IMR-90 (cell line): ENCODE measurements at places on chromosomes 16 and 17. TPM values are rescaled to one million over a fixed set of nuclear protein-coding genes. Genes with fewer than 3 reads are reported as not detected.

- DNase-seq: peak; percentile 34
Measured at GRCh38 chr17:63841350-63842172, 924 bp downstream of the SMARCD2 start.

DNA sequence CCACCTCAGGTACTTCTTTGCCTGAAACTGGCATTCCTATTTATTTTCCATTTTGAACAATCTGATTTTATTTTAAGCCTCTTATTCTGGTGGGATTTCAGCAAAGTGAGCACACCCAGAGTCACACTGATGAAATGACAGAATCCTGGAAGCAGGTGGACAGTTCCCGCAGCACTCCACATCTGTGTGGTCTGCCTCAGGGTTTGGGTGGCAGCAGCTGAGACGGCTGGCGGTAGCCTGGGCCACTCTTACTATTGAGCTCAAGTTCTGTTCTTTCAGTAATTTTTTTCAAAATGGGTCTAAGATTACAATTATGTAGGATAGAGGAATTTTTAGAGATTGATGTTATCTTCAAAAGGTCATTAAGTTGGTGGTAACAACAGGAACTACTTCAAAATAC is 32.5 kb upstream of the ENDOV start:
- no peak for DNase-seq

- DNase-seq: peak; percentile 49
Measured at GRCh38 chr17:67602974-67603373, 114.8 kb upstream of the NOL11 start.

DNA sequence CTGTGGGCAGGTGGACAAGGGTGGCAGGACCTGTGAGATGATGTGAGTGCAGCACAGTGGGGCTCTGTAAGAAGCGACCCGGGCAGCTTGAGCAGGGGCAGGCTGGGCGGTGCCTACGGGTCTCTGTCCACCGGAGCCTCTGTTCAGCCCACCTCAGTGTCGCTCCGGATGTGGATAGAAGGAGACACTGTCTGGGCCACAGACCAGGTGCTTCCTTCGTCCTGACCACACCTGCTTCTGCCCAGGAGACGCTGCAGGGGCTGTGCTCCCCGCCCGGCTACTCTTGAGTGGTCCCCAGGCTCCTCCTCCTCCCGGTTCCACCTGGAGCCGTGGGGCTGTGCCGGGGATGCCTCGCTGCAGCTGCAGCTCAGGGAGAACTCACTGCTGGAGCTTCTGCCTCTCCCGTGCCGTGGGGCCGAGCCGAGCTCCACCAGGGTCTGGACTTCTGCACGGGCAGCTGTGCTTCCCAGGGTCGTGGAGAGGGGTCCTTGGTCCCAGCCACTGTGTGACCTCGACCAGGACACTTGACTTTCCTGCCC is 21.5 kb downstream of the METRNL start:
- no peak for DNase-seq

DNA sequence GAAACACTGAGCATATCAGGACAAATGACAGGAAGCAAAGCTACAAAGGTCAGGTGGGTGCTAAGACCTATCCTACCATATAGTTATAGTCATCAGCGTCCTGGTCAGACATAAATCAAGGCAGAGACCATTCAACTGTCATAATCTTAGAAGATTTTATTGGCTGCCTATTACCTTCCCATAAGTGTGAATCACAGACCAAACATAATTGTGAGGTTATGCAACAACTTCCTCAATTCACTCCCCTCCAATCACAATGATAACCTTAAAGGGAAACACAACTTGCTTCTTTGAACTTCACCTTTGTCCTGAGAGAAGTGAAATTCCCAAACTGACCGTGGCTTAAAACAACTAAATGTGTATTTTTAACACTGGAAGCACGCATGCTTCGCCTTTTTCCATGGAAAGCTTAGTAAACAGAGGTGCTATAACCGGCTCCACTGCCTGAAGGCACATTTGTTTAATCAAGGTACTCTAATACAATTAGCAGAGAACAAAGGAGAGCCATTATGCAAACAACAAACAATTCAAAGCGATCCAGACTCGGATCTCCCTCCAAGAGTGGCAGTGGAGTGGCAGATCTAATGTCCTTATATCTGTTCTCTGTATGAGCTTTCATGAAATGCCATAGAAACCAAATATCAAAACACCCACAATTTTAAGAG is 84.9 kb downstream of the TMEM114 start:
- DNase-seq: no peak

GRCh38 chr16:15847611-15848175 is 9.1 kb downstream of the MYH11 start:
- no peak for DNase-seq

- no peak for DNase-seq
Measured at GRCh38 chr16:56237451-56237930, 46.2 kb downstream of the GNAO1 start.

DNA sequence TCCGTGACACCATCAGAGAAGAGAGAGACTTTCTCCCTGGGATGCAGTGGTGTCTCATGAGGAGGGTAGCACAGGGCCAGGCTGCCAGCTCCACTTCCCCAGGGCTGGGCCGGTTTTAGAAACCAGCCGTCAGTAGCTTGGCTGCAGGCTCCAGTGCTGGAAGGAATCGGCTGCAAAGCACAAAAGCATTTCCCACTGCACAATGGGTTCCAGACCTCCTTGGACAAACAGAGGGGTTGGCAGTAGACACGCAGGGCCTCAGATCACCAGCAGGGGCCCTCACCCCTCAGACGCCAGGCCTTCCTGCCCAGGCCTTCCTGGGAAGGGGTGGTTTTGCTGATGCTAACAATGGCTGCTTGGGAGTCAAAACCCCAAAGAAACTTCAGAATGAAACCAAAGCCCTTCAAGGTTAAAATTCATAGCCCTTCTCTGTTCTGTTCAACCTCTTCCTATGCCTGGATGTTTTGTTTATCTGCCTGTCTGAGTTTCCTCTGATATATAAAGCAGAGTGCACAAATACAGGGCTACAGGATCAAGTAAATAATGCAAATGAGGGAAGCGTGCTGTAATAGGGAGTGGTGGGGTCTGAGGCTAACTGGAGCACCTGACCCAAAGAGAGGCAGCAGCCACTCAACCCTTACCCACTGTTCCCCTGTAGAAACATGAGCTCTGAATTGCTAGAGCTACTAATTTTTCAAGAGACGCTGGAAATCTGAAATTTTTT is 26.2 kb downstream of the TEKT5 start:
- DNase-seq: peak; percentile 10

DNA sequence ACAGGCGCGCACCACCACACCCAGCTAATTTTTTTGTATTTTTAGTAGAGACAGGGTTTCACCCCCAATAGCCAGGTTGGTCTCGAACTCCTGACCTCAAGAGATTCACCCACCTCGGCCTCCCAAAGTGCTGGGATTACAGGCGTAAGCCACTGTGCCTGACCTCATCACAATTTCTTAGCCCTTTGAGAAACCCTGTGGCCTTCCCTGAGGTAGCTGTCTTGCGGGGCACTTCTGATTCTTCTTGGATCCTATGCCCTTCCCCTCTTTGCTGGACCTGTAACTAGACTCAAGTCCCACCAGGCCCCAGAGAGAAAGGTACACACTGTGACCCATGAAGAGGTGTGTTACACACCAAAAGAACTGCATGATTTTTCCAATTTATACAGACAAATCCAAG is 13.5 kb upstream of the CETP start:
- DNase-seq: no peak

DNA sequence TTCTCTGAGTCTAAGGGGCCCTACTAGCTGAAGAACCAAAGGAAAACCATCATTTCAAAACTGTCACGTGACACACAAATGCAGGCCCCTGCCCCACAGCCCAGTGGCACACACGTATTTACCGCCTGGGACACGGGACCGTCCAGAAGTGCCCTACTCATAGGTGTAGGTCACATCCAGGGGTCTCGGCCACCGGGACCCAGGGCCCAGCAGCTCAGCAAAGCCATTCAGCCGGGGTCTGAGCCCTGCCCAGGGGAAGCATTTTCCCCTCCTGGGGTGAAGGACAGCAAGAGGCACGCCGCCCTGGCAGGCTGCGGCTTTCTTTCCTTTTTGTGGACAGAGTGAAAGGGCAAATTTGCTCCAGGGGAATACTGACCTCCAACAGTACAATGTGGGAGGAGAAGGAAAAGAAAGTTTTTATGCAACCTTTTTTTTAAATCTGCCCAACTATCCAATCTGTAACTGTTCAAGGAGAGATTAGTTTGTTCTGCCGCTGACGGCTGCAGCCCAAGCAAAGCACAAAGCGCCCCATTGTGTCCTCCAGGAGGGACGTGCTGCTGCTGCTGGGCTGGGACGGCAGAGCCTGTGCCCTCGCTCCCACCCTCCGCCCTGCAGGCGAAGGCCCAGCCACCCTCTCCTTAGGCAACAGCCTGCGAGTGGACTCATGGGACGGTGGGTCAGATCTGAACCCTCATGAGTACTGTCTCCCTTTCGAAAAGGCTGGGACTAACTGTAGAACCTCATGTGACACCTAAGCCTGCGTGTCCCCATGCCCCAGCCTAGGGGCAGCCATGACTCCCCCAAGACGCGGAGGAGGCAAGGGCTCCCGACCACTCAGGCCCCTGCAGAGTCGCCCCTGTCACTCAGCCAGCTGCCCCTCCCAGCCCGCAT is 21.3 kb downstream of the SLC7A5 start:
- DNase-seq: no peak

GRCh38 chr17:68771867-68772515 is 170.8 kb upstream of the FAM20A start:
- DNase-seq: peak; percentile 75

DNA sequence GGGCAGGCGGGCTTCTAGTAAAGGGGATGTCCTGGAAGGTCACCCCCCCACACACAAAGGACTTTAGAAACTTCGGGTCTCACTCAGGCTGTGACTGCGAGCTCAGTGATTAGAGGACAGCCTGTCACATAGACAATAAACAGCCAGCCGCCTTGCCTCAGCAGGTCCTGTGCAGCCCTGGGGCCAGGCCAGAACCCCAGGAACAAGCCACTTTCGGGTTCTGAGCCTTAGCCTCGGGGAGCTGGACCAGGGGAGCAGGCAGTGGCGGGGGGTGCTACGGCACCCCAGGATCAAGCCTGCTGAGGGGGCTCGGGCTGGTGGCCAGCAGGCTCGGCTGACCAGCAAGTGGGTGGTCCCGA is 1.1 kb downstream of the GAS7 start:
- DNase-seq: no peak

- no peak for DNase-seq
Measured at GRCh38 chr17:45790296-45790922, 6.3 kb downstream of the CRHR1 start.

- DNase-seq: no peak
Measured at GRCh38 chr17:57311281-57312216, 55.2 kb downstream of the MSI2 start.

- no peak for DNase-seq
Measured at GRCh38 chr16:55029509-55029908, 98.8 kb downstream of the IRX5 start.

- DNase-seq: no peak
Measured at GRCh38 chr17:76166906-76167305, 25.9 kb upstream of the FOXJ1 start.

GRCh38 chr17:68732301-68732749 is 131.2 kb upstream of the FAM20A start:
- DNase-seq: no peak

GRCh38 chr17:76277300-76278267 is 12.4 kb downstream of the UBALD2 start:
- DNase-seq: no peak

DNA sequence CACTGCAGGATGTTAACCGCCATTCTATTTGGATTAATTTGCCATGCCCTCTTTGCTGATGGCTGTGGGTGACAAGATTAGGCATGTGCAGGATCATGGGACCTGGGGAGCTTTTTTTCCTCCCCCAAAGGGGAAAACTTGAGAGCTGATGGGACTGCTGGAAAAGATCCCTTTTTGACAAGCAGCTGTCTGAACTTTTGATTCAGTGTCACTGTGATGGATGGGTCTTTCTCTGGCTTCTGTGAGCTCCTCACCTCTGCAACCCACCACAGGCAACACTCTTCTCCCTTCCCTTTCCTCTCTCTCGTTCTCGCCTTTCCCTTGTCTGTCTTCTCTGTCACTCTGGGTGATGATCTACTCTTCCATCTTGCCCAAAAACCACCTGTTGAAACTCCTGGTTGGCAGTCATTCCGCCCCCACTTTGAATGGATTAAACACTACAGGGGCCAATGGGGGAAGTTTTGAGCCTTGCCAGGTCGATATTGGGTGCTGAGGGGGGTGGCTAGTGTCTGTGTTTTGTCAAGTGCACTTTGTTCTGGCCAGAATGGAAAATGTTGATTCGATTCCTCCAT is 3.1 kb upstream of the CANT1 start:
- no peak for DNase-seq

DNA sequence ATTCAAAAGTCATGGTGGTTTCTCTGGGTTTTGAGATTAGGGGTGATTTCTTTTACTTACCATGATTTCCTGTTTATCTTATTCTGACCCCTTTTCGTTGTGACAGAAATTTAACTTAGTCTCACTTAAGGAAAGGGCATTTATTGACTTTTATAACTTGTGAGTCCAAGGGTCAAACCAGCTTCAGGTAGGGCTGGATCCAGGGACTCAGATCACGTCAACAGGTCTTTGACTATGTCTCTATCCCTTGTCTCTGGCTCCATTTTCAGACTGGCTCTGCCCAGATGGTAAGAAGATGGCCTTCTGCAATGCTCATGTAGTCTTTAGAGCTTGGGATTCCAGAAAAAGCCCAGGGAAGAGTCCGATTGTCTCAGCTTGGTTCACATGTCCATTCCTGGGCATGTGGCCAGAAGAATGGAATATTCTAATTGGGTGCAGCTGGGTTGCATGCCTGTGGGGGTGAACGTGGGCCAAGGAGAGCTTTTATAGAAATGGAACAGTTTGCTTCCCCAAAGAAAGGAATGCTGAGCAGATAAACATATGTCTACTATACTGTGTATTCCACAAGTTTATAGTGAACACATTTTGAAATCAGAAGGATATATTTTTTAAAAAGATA is 13.4 kb downstream of the USP43 start:
- DNase-seq: no peak

DNA sequence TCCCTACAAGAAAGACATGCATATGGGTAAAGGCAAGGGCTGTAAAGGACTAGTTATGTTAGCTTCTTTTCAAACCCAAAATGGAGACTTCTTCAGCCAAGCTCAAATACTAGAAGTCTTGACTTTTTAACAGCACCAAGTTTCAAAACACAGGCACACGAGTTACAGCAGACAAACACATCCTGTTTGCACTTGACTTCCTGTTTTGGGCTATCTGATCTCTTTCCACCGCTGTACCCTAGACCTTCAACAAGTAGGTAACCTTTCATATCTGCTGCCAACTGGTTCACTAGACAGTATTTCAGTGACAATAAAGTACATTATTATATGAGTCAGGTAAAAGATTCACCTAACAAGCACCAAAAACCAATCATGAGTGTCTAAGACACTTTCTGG is 12.3 kb downstream of the RFFL start:
- no peak for DNase-seq

- DNase-seq: no peak
Measured at GRCh38 chr16:30382111-30382881, at the start of gene SEPTIN1. Gene SEPTIN1, minus strand, starts transcription at chr16:30382561. Its CDS starts 19 bp downstream, at chr16:30382542.

GRCh38 chr17:17987901-17988300 is 15.2 kb downstream of the DRC3 start:
- DNase-seq: no peak

Gene SNTB2
- 47.5 and 58.0 TPM in 2 replicates for total RNA-seq

Gene G6PC1
- total RNA-seq: not detected in 2 replicates

Gene ANTKMT
- 7.3 and 7.5 TPM in 2 replicates for total RNA-seq

Gene CCT6B
- 0.72 and 1.7 TPM in 2 replicates for total RNA-seq

Gene MMP15
- total RNA-seq: 0.18 and 0.28 TPM in 2 replicates

Gene PDILT
- total RNA-seq: not detected in 2 replicates

Gene MPP3
- total RNA-seq: 5.0 and 5.7 TPM in 2 replicates

Gene KCNAB3
- 0.36 and 0.56 TPM in 2 replicates for total RNA-seq

Gene WNT9B
- not detected in 2 replicates for total RNA-seq

Gene PDPK1
- 10.6 and 11.4 TPM in 2 replicates for total RNA-seq

Gene TSPAN10
- total RNA-seq: 1.1 and 1.4 TPM in 2 replicates

Gene ITGAD
- not detected in 2 replicates for total RNA-seq
